ENCODE measurements at places on chromosomes 1 and 21. TPM values are rescaled to one million over a fixed set of nuclear protein-coding genes. Genes with fewer than 3 reads are reported as not detected.

GRCh38 chr1:235775246-235775860 is 91.4 kb downstream of the LYST start:
- no peak for DNase-seq

DNA sequence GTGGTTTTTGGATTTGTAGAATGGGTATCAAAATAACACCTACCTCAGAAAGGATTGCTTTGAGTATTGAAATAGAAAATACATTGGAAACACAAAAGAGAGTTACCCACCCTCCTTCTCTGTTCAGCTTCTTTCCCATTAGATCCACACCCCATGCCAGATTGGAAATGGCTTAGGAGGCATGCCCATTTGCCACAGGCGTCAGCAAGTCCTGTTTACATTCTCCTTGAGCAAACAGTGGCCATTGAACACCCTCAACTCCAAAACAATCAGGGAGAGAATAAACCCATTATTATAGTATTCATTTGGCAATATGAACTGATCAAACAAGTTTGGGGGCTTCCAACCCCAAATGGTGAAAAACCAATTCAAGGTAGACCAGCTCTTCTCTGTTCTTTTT is 2.4 kb downstream of the ELAPOR1 start:
- DNase-seq, result no peak

DNA sequence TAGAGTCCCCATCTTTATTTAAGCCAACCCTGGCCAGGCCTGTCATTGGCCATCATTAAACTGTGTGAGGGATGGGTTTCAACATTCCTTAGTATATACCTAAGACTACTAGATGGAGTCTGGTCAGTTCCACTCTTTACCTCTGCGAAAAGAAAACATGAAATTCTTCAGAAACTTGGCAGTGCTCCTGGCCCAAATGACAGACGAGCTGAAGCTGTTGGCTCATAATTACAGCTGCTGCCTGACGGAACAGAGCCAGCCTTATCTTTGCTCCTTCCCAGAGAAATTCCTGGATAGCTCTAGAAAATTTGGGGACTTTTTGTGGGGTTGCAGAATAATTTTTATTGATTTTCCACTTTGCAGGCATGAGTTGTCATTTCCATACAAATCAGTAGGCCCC is 30.4 kb downstream of the NPHS2 start:
- DNase-seq, result no peak

Gene TNFRSF14
- total RNA-seq, result 1.3 TPM

Gene C8A
- total RNA-seq, result not detected

Measured in IMR-90 (cell line).